EL (cell line): ENCODE measurements at places on chromosomes 6 and 20.

GRCh38 chr6:43856005-43856765 is 86.2 kb downstream of the VEGFA start:
- DNase-seq: no peak

DNA sequence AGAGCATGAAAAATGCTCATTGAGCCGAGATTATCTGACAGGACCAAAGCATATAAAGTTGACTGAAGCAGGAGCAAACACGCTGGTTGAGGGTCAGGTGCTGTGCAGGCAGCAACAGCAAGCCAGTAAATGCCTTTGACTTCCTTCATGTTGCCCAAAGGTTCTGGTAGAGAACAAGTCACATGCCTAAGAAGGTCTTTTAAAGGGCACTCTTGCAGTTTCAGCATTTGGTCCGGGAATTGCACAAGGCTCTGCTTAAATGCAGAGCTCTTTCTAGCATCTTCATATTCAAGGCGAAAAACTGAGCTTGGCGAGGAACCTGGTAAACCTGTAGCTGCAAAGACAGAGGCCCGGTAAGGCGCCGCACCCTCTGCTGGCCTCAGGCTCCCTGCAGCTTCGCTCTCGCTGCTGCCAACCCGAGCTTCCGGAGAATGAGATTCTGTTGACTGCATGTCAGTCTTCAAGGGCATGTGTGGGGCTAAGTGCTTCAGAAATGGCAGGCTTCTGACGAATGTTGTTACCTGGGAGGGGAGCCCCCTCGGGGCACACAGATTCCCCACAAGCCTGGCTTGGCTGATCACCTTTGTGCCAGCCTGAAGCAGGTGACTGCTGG is 205.2 kb downstream of the KIF16B start:
- DNase-seq: no peak

- DNase-seq: no peak
Observed at GRCh38 chr6:30893001-30893591, 8.8 kb downstream of the DDR1 start.

DNA sequence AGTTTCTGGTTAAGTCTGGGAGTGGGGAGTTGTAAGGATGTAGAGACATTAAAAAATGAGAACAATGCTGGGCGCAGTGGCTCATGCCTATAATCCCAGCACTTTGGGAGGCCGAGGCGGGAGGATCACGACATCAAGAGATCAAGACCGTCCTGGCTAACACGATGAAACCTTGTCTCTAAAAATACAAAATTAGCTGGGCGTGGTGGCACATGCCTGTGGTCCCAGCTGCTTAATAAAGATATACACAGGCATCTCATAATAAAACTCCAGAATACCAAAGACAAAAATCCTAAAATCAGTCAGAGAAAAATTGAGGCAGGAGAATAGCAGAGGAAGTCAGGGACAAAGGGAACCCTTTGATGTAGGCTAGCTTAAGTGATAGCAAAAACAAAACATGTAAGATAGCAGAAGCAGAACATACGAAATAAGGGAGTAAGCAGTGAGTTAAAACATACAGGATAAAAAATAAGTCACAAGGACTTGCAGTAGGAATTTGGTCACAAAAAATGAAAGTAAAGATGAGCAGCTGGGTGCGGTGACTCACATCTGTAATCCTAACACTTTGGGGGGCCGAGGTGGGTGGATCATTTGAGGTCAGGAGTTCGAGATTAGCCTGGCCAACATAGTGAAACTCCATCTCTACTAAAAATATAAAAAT is 23.6 kb downstream of the DDX43 start:
- DNase-seq: peak; percentile 30

- no peak for DNase-seq
Observed at GRCh38 chr6:132816660-132817059, 2.3 kb downstream of the RPS12 start.

DNA sequence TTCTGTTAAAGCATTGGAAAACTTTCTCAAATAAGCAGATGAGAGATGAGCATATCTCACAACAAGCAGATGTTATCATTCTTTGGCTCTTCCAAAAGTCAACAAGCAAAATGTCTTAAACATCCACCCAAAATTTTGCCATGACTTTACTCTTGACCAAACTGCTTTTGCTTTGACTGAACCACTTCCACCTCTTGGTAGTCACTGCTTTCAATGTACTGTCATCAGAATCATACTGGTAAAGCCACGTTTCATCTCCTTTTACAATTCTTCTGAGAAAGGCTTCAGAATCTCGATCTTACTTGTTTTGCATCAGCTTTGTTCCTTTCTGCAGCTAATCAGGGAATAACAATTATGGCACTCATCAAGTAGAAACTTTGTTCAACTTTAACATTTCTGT is 498.5 kb upstream of the GJE1 start:
- no peak for DNase-seq
